Kasumi-1 (cell line): ENCODE measurements at places on chromosomes 3 and 15.

DNA sequence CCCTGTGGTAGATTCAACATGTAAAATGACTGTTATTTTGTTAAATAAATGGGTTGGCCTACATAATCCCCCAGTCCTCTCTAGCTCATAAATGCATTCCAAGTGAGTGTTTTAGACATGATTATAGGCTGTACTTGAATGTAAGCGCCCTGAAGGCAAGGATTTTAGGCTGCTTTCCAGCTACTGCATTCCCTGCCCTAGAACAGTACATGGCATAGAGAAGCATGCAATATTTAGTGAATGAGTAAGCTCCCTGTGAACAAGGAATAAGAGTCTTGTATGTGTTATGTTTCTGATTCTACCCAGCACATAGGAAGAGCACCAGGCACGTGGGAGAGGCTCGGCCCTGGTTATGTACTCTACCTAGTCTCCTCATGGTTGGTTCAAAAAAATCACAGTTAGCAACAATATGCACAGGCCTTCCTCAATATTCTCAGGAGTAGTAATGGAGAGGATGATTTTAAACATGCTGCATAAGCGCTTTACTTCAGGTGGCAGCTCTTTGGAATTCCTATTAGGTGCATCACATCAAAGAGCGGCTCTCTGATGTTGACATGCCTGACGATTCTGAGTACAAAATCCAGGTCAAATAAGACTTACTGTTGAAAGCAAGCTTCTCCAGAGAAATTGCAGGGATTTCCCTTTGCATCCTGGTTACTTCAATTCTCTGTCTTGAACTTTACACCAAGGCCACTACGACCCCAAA lies 456.6 kb downstream of the MAGI1 start:
- DNase-seq: no peak

GRCh38 chr3:34882764-34883163 lies 756.6 kb upstream of the ARPP21 start:
- DNase-seq: peak; percentile 68

DNA sequence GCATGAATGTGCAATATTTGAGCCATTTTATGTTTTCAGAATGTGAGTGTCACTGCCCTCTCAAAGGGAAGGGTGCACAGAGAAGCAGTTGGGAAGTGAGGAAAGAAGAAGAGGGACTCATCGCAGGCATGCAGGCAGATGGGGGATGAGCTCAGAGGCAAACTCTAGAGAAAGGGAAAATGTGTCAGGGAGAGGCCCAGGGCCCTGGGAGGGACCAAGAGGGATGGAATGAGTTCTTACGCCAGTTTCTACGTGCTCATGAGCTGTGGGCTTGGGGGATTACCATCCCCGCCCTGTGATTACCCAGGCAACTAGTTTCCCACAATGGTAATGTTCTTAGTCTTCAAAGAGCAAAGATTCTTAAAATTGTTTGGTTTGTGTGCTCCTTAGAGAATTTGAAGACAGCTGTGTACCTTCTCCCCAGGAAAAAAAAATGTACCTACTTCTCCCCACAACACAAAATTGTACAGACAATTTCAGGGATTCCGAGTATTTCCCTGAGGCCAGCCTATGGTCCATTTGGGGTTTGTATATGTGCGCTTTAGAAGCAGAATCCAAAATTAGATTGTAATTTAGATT lies 17.8 kb downstream of the GCSAM start:
- no peak for DNase-seq

GRCh38 chr15:63595065-63595464 lies 2.1 kb upstream of the FBXL22 start:
- no peak for DNase-seq

- DNase-seq: no peak
Measured at GRCh38 chr3:194871864-194872668, 186.4 kb downstream of the FAM43A start.

DNA sequence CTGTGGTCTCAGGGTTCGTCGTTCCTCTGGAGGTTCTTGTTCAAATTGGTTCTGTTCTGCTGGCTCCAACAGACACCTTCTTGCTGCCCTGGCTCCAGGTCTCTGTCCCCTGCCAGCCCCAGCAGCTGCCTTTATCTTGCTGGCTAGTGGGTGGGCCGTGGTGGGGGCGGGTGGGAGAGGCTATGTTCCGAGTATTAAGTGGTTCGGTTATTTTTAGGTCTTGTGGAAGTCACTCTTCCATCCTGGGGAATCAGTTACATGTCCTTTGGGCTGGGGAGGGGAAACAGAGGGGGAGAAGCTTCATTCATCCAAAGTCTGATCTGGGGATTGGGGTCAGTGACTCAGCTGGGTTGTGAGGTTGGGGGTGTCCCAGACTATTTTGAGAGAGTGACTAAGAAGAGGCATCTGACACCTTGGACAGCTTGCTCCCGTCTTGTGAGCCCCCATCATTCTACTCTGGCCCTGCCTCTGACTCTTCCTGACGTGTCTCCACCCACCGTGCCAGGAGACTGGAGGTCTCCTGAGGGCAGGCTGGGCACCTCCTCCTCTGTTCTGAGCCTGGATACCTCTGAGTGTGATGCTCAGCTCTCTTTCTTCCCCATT lies at the start of gene XIRP1:
XIRP1 (minus strand) TSS at position 106 of the 603 bp plus-strand sequence. CDS start 3,150 bp downstream, outside the sequence.
- DNase-seq: no peak

DNA sequence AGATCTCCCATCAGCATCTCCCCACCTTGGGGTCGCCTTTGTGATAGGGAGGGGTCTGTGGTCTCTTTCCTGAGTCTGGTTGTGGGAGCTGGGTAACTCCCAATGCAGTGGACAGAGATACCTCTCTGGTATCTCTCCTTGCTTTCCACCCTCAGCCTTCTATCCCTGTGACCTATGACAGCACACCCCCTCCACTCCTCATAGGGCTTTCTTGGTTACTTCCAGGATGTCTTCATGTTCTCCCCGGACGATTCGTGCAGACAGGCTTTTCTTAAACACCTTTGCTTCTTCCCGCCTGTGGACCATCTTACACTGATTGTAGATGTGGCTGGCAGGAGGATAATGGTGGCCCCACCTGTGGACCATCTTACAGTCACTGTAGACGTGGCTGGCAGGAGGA lies 14.2 kb upstream of the NRROS start:
- DNase-seq: no peak
